Smooth muscle cell of trachea (primary cell): ENCODE measurements at places on chromosomes 1 and 21. TPM values are rescaled to one million over a fixed set of nuclear protein-coding genes. Genes with fewer than 3 reads are reported as not detected.

LCE5A gene
- total RNA-seq: not detected in 2 replicates

LAMC2 gene
- 2.3 and 7.7 TPM in 2 replicates for total RNA-seq

ZNF683 gene
- not detected in 2 replicates for total RNA-seq

C1orf94 gene
- total RNA-seq: not detected in 2 replicates
